ENCODE measurements at places on chromosomes 6 and 20. TPM values are rescaled to one million over a fixed set of nuclear protein-coding genes. Genes with fewer than 3 reads are reported as not detected.

PRND gene
- total RNA-seq = not detected

SLC12A5 gene
- not detected for total RNA-seq

C6orf52 gene
- not detected for total RNA-seq

LY6G6C gene
- 1.3 TPM for total RNA-seq

FAM162B gene
- total RNA-seq = 1.4 TPM

- no peak for DNase-seq
Measured at GRCh38 chr20:15673206-15673605, 900.0 kb downstream of the KIF16B start.

- no peak for DNase-seq
Measured at GRCh38 chr6:44438827-44439226, 51.3 kb downstream of the CDC5L start.

DNA sequence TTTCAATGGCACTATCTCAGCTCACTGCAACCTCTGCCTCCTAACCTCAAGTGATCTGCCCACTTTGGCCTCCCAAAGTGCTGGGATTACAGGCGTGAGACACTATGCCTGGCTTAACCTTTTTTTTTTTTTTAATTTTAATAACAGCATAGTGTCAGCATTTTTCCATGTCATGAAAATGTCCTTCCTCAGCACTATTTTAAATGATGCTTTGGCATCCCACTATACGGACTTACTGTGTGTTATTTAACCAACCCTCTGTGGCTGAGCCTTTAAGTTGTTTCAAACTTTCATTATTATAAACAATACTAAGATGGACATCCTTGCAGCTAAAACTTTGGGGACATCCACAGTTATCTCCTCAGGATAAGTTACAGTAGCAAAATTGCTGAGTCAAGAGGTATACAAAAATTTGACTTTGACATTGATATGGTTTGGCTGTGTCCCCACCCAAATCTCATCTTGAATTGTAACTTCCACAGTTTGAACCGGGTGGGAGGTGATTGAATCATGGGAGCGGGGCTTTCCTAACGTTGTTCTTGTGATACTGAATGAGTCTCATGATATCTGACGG, 123.8 kb upstream of the JARID2 start:
- DNase-seq = no peak

GRCh38 chr20:38873050-38873581, 53.1 kb upstream of the FAM83D start:
- DNase-seq = no peak

GRCh38 chr6:40185486-40185885, 251.2 kb upstream of the MOCS1 start:
- DNase-seq = no peak

GRCh38 chr6:1418471-1419191, 29.3 kb downstream of the FOXF2 start:
- no peak for DNase-seq

DNA sequence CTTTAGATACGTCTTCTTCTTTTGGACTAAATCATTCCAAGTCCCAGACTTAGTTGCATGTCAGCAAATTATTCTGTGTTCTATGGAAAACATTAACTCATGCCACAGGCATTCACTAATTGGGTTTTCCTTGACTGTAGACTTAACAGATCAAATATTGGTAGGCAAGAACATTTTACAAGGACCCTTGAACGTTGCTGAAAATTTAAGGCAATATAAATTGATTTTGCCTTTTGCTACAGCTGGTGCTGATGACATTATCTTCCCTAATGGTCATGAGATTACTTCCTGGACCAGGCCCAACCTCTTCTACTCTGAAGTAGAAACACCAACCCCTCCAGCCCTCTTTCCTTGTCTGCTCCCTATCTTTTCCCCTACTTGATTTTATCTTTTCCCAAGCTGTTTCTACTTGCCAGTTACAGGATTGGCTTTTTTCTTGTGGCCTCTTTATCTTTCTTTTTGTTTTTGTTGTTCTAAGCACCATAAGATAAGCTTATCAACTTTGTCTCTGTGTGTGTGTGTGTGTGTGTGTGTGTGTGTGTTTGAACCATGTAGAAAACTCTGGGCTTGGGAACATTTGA, 514.0 kb upstream of the SOX4 start:
- DNase-seq = no peak

- no peak for DNase-seq
Measured at GRCh38 chr6:102631921-102632320, 1238.4 kb downstream of the GRIK2 start.

GRCh38 chr6:45895569-45895968, 120.1 kb downstream of the CLIC5 start:
- DNase-seq = no peak

- no peak for DNase-seq
Measured at GRCh38 chr6:4487538-4487937, 288.7 kb upstream of the CDYL start.

DNA sequence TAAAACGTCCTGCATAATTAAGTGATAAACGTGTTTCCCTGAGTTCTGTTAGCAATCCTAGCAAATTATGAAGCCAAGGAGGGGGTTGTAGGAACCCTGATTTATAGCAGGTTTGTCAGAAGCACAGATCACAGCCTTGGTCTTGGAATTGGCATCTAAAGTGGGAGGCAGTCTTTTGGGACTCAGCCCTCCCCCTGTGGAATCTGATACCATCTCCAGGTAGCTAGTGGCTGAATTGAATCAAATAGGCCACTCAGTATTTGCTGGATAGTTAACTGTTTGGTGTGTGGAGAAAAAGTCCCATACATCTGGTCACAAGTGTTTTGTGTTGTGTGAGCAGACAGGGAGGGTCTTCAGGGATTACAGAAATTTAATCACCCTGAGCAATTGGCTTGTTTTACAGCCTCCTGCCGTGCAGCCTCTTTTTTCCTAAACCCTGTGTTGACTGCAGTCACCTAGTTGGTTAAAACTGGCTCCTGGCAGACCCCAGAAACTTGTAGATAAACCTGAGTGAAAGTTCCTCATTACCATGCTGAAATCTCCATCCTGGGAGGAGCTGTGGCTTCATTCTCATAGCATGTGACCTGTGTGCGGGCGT, 19.0 kb upstream of the KIFC1 start:
- DNase-seq = no peak

- no peak for DNase-seq
Measured at GRCh38 chr20:4406627-4407026, 315.1 kb upstream of the PRND start.

- no peak for DNase-seq
Measured at GRCh38 chr20:21388566-21388965, 8.8 kb downstream of the NKX2-4 start.

Data from right atrium auricular region (tissue), 2 donors.